GM18507 (cell line): ENCODE measurements at places on chromosomes 7 and 10.

GRCh38 chr10:109977382-109977806 lies 30.4 kb upstream of the ADD3 start:
- no peak for DNase-seq

- no peak for DNase-seq
These were observed 353.5 kb downstream of the ELMO1 start for GRCh38 chr7:37095122-37095521.

GRCh38 chr7:130207642-130208041 lies at the start of gene SSMEM1:
Gene SSMEM1 (plus strand): TSS chr7:130207860. CDS start chr7:130207911, 51 bp downstream.
- DNase-seq: no peak

DNA sequence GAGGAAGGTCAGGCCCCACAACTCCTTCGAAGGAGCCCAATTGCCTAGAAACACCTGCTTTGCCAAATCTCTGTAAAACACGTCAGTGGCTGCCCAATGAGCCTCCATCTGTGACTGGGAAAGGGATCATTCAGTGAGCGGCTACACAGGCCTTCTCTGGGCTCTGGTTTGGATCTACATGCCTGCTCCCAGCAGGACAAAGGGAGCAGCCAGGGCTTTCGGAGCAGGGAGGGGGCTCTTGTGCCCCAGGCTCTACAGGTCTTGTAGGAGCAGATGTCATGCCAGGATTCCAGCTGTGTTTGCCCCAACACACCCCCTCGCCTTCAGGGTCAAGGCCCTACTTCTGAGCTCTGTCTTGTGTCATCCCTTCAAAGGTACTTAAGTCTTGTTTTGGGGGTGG lies 73.5 kb downstream of the CLEC2L start:
- no peak for DNase-seq

GRCh38 chr10:13871011-13871410 lies 284.2 kb downstream of the PRPF18 start:
- no peak for DNase-seq
